Fibroblast of gingiva (primary cell): ENCODE measurements at places on chromosomes 5 and 9.

DNA sequence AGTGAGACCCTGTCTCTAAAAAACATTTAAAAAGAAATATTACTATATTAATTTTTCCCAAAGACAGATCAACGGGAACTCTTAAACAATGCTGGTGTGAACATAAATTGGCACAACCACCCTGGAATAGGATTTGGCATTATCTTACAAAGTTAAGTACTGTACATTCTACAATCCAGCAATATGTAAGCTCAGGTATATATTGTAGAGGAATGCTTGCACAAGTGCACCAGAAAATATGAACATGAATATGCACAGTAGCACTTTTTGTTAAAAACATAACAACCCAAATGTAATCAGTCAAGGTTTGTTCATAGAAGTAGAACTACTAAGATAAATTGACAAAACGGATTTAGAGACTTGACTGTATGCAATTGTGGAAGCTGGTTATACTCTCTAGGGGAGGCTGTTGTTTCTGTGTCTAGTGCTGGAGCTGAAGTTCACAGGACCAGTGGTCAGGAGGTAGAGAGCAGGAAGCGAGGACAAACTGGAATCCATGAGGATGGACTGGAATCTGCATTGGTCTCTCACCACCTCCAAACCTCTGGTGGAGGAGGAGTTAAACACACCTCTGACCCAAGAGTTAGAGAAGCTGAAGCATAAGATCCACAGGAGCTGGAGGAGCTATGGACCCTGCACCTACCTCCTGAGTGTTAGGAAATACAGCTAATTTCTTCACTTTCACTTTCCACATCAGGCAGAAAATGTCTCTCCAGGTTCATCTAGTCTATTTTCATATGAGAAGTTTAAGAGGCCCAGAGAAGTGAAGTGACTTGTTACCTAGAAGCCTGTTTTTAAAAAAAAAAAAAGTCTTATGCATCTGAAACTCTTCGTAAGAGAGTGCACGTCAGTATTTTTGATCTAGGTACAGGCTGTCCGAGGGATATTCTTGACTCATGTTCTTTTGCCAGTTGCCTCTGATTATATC, 20.3 kb upstream of the RIC1 start:
- no peak for DNase-seq

GRCh38 chr5:30548580-30549305, 644.7 kb upstream of the CDH6 start:
- no peak for DNase-seq

DNA sequence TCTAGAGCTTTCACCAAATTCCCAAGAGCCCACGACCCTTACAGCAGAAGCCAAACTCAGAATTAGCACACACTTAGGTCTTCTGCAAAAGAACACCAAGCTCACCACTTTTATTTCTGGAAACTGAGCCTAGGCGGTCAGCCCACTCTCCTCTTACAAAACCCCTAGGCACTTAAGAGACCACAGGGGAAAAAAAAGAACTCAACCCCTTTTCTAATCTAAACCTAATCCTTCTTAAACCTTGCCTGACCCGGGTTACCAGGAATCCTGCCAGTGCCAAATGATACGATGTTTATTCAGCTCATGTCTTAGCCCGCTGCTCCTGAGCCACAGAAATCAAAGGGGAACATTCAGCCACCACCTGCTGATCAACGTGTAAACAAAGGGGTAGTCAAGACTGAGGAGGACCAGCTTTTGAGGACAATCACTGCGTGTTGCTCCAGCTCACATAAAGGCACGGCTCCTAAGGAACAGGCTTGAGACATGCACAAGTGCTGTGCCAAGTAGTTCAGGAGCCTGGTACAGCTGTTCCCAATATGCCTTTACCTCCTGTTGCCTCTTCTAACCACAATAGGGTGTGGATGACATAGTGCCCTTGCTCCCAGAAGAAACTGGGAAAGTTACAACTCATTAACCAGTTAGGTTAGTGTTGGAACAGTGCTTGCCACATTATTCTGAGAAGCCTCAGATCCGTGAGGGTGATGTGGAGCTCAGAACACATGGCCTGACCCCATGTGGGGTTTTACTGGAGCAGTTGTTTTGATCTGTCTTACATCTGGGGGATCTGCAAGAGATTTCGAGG, 49.3 kb downstream of the ZFAND5 start:
- DNase-seq: peak; percentile 96

DNA sequence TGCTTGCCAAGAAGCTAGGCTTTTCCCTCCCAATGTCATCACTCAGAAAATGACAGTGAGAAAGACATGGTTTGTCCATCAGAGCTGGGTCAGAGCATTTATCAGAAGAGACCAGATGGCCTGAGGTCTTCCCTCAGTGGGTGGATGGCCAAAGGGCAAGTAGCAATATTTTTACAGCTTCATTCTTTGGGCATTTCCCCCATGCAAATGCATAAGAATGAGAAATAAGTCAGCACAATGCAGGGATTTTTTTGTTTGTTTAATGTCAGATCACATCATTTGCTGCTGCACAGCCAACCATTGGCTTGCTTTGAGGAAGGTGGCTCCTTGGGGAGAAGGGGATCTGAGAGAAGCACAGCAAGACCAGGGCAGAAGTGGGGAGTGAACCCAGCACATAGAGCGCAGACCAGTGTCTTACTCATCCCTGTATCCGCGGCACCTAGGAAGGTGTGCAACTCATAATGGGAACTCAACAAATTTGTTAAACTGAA, 209.6 kb downstream of the SEMA6A start:
- DNase-seq: no peak

- no peak for DNase-seq
These were observed 194.5 kb upstream of the RIOK2 start for GRCh38 chr5:97377582-97377981.

DNA sequence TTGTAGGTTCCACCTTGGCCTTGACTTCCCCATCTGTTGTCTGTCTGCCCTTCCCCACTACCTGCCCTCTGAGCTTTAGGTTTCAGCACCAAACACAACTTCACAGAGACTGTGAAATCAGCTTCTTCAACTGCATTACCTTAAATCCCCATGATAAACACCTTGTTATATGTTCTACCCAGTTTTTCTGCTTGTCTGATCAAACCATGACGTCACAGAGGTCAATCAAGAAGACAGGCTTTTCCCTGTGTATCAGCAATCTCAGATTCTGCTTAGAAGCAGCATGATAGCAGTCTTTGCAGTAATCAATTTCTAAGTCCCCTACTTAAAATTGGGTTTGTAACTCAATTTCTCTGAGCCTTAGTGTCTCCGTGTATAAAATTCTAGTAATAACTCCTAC, 175.0 kb downstream of the PLK2 start:
- DNase-seq: no peak

GRCh38 chr5:50724-51499, 41.1 kb upstream of the PLEKHG4B start:
- DNase-seq: no peak

GRCh38 chr5:59832577-59833301, 60.8 kb downstream of the PDE4D start:
- no peak for DNase-seq

DNA sequence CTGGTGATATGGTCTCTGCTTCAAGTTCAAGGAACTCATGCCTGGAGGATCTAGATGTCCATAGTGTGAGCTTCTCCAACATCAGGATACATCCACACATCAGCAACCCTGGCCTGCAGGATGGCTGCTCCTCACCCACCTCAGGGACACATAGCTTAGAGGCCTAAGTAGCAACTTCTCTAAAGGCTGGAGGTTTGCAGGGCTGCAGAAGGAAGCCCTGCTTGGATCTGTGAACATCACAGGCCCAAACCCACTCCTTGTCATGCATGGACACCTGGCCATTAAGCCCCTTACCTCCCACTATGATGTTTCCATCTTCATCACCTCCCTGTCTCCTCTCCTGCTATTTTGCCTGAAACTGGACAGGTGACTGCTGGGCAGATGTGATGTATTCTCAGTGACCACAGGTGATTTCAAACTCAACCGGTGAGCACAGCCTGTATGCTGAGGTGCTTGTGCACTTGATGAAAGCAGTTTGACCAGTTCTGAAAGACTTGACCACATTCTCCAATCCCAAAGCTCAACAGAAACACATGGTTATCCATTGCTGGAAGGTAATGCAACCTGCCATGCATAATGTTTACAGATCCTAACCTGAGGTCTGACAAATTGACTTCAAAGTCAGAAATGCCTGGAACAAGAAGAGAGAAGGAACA, 205.2 kb downstream of the FSTL4 start:
- DNase-seq: no peak

DNA sequence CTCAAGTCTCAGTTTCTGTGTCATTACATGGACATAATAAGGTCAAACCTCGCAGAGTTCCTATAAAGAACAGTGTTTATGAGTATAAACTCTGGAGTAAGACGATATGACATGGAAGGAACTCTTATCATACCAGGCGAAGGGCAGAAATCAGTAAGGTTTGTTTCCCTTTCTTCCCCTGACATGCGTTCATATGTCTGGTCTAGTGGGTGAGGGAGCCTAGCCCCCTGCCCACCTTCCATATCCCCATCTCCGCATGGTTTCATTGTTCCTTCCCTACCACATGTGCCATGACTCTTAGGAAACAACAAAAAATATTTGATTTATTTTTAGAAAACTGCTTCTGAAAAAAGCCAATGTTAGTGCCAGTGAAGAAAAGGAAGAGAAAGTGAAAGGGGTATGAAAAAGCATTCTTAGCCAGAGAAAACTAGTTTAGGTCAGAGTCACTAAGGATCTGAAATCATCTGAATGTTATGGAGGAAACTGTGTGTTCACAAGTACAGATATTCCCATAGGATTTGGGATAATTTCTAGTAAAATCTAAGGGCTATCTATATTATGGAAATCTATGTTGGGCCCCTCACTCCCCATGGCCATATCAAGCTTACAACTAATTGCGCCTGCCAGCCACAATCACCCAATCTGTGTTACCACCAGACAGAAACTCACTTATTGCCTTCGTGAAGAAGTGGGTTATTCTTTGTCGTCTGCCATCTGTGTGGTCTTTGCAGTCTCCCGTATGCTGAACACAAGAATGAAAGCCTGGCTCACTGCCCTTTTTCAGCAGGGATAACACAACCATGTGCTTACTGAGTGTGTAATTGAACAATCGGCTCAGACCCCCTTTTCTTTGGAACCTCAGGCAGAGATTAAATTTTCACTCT, 19.9 kb upstream of the HMHB1 start:
- no peak for DNase-seq

GRCh38 chr5:43034591-43034968, 5.5 kb downstream of the ANXA2R start:
- DNase-seq: peak; percentile 32
